Left ventricle myocardium inferior (tissue), 1 donor: ENCODE measurements at places on chromosomes 12 and 14. TPM values are rescaled to one million over a fixed set of nuclear protein-coding genes. Genes with fewer than 3 reads are reported as not detected.
A peak's percentile ranks its signal among the peaks of the same experiment; 100 is the strongest.

DNA sequence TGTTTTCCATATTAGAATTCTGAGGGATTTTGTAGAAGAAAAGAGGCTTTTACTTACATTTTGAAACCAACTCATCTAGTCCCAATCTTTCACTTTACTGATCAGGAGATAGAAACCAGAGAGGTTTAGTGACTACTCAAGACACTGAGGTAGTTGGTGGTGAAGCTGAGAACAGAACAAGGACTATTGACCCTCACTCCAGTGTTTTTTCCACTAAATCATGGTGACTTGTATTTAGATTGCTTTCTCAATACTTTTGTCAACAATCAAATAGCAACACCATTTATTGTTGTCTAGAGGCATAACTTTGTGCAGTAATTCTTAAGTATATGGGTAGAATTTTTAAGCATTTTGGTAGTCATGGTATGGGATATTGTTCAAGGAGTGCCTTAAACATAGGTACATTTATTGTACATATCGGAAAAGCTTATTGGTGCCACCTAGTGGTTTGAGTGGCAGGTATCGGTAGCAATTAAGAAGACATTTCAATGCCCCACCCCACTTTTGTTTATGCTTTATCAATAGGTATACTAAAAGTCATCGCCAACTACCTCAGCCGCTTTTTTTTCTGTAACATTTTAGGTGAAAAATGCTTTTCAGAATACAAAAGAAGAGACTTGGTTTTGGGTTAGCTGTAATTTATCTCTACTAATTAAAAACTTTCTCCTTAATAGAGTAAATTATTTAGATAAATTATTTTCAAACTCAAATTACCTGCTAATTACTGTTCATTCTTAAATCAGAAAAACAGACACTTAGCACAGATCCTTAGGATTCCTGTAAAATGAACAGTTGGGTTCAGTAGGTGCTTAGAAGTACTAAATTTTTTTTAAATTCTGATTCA is 47.3 kb upstream of the PAWR start:
- H3K4me1 ChIP-seq: no peaks in the 10 kb centered on the region
- DNase-seq: no peak
- H3K27me3 ChIP-seq: no peaks in the 10 kb centered on the region
- H3K27ac ChIP-seq: no peak overlapping the region

DNA sequence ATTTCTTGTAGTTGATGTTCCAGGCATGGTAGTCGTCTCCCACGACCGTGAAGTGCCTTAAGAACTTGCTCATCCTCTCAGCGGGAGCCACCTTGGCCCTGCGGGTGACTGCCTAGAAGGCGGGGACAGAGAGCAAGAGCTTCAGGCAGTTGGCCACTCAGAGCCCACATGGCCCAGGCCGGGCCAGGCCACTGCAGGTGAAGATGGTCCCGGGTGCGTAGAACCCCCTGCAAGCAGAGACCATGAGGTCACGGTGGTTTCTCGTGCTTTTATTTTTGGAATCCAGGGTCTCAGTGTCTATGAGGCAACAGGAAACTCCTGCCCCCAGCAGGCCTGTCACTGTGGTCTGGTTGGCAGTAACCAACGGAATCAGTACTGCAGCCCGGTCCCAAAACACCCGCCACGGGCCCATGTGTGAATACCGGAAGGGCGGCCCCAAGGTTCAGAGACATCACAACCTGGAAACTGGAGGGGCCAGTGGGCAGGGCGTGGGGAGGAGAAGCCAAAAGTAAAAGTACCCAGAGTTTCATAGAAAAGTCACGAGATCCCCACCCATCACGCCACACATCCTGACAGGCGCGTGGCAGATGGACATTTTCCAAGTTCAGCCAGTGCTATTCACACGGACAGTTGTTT is 27.5 kb downstream of the HVCN1 start:
- H3K27ac ChIP-seq: no peak overlapping the region
- peaks cover 13% of the 10 kb centered on the region for H3K4me1 ChIP-seq
- peak; percentile 28 for DNase-seq

DNA sequence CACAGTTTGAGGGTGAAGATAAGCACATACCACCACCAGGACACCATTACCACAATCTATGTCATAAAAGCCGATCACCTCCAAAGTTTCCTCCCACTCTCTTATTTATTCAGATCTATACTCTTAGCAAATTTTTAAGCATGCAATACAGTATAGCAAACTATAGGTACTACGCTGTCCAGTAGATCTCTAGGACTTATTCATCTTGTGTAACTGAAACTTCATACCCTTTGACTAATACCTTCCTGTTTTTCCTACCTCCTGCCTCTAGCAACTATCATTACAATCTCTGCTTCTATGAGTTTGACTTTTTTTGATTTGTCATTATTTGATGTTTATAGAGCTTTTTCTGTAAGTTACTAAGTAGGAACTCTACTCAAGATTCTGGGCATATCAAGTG is 84.5 kb upstream of the MANSC4 start:
- H3K27ac ChIP-seq: no peak overlapping the region
- DNase-seq: no peak
- H3K4me1 ChIP-seq: peaks cover 18% of the 10 kb centered on the region
- H3K4me3 ChIP-seq: no peak overlapping the region

DNA sequence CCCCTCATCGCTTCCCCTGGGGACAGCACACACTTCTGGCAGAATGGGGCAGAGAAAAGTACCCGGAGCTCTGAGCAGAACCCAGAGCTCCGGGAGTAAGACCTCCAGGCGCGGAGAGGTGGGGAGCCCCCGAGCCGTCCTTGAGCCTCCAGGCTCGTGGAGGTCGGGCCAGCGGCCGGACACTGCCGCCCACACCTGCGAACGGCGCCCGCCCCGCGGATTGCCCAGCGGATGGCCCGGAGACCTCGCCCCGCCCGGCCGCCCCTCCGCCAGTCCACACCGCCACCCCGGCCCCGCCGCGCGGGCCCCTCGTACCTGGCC is 344 bp downstream of the SPTLC2 start:
- no peaks in the 10 kb centered on the region for H3K27me3 ChIP-seq
- peaks cover 29% of the 10 kb centered on the region for H3K4me1 ChIP-seq
- peak overlapping the region; percentile 93 for H3K27ac ChIP-seq
- H3K36me3 ChIP-seq: no peaks in the 10 kb centered on the region
- DNase-seq: no peak

- H3K27me3 ChIP-seq: no peaks in the 10 kb centered on the region
- H3K4me3 ChIP-seq: no peak overlapping the region
- no peak for DNase-seq
- H3K4me1 ChIP-seq: peaks cover 73% of the 10 kb centered on the region
- no peaks in the 10 kb centered on the region for H3K36me3 ChIP-seq
- H3K27ac ChIP-seq: peak overlapping the region; percentile 86
Measured at GRCh38 chr14:72826039-72826438, 67.9 kb downstream of the DPF3 start.

- DNase-seq: no peak
- no peaks in the 10 kb centered on the region for H3K4me1 ChIP-seq
- peaks cover 19% of the 10 kb centered on the region for H3K27me3 ChIP-seq
- no peaks in the 10 kb centered on the region for H3K36me3 ChIP-seq
- H3K4me3 ChIP-seq: no peak overlapping the region
Measured at GRCh38 chr14:103247169-103247606, 86.8 kb upstream of the EIF5 start.

DNA sequence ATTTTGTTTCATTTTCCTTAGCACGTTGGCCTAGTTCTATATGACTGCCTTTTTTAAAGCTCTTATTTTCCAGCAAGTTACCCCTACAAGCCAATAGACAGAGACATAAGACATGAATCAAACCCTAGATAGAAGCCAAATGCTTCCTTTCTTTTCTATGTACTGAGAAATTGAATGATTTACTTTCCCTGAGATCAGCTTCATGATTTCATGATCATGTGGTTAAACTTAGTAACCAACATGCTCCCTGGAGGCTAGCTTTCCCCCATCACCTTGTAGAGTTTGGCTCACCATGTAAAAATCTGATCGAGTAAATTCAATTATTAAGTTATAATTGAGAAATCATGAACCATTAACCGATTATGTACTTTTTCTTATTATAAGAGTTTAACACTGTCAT is 148.1 kb upstream of the LRIG3 start:
- H3K4me3 ChIP-seq: no peak overlapping the region
- no peaks in the 10 kb centered on the region for H3K27me3 ChIP-seq
- H3K4me1 ChIP-seq: no peaks in the 10 kb centered on the region
- no peak overlapping the region for H3K27ac ChIP-seq

DNA sequence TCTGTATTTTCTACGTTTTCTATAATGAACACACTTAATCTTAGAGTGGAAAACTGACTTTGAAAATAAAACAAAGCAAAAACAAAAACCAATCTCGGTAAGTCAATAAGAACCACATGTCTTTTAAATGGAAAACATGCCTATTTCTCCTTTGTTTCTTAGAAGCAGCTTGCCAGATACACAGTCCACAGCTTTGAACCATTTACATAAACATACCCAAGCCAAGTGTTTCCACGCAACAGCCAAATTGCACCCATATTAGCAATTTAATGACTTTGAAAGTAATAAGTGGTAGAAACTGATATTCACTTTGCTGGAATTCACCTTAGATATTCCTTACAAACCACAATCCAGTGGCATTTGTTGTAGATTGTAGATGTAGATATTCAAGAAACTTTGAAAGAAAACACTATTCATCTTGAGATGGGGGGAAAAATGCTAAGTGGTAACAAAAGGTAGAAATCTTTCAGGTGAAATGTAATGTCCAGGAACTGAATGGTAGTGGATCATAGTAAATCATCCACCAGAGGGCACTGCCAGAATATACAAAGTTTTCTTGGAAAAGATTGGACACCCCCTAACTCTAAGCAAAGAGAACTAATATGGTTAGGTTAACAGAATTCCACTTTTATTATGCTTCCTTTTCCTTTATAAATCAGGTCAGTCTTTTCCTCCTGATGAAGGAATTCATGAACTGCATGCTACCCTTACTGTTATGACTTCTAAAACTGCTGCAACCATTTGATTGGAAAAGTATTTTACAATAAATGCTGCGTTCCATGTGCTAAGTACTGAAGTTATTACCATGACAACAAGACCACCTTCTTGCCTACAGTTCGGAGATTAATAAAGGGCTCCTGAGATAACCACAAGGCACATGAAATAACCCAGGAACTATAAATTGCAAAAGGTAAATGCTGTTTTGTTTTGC is 69.8 kb downstream of the RERG start:
- no peak for DNase-seq
- peak overlapping the region; percentile 49 for H3K27ac ChIP-seq
- no peaks in the 10 kb centered on the region for H3K36me3 ChIP-seq
- H3K4me1 ChIP-seq: peaks cover 19% of the 10 kb centered on the region
- H3K27me3 ChIP-seq: peaks cover 13% of the 10 kb centered on the region

GRCh38 chr12:879641-880040 is 69.9 kb downstream of the RAD52 start:
- DNase-seq: no peak
- no peaks in the 10 kb centered on the region for H3K4me1 ChIP-seq
- H3K27ac ChIP-seq: no peak overlapping the region
- H3K27me3 ChIP-seq: no peaks in the 10 kb centered on the region

- peaks cover 42% of the 10 kb centered on the region for H3K4me1 ChIP-seq
- peaks cover 81% of the 10 kb centered on the region for H3K36me3 ChIP-seq
- no peaks in the 10 kb centered on the region for H3K27me3 ChIP-seq
- no peak overlapping the region for H3K27ac ChIP-seq
- DNase-seq: no peak
- H3K4me3 ChIP-seq: no peak overlapping the region
Measured at GRCh38 chr14:68886109-68886434, 93.0 kb downstream of the ACTN1 start.

GRCh38 chr14:92551044-92551841 is 37.7 kb downstream of the RIN3 start:
- H3K27me3 ChIP-seq: no peaks in the 10 kb centered on the region
- no peak overlapping the region for H3K4me3 ChIP-seq
- peaks cover 54% of the 10 kb centered on the region for H3K4me1 ChIP-seq
- DNase-seq: no peak

DNA sequence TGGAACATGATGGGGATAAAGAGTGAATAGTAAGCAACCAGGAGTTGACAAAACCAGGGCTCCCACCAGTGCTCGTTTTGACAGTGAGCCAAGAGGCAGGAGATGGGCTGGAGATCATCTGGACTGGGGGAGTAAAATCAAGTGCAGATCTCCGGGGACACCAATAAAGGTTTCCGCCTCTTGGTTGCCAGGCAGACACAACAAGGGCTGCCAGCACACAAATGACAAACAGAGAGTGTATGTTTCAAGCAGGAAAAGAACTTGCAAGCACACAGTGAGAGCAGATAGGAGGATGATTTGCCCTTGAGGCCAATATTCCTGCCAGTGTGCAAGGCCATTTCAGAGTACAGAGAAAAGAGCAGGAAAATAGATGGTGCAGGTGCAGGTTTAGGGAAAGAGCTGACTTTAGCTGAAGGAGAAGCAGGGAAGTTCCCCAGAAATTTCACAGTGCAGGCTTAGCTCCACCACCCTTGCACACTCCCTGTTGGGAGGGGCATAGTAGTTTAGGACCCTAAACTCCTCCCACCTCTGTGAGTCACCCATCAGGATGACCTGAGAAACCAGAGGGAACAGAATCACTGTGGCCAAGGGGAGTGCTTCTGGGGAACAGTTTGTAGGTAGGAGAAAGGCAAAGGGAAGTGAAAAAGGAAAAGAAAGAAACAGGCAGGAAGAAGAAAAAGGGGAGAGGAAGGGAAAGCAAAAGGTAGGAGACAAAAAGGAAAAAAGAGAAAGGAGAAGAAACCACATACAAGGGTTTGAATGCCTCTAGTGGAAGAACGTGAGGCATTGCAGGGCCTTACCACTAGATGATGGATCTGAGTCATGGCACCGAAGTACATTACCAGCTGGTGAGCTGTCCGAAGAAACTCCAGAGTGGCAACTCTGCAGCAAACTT is 404.4 kb downstream of the SLC6A15 start:
- no peaks in the 10 kb centered on the region for H3K36me3 ChIP-seq
- peaks cover 25% of the 10 kb centered on the region for H3K4me1 ChIP-seq
- DNase-seq: peak; percentile 28
- H3K27me3 ChIP-seq: no peaks in the 10 kb centered on the region
- peak overlapping the region; percentile 71 for H3K27ac ChIP-seq
- H3K4me3 ChIP-seq: peak overlapping the region; percentile 22

DNA sequence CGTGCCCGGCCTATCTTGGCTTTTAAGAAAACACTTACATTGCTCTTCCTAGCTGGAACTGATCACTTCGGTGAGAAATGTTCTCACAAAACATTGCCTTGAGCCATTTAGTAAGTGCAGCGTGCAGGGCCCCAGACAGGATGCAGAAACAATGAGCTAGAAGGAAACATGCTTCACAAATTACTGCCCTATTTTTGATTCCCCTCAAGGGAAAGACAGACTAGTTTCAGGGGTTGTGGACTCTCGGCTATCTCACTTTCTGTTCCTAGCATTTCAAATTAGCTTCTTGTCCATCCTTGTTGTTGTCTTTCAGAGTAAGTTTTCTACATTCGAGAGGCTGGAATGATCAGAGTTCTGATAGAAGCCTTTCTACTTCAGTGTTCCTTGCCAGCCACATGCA is 21.6 kb downstream of the TGFB3 start:
- no peaks in the 10 kb centered on the region for H3K27me3 ChIP-seq
- peaks cover 55% of the 10 kb centered on the region for H3K36me3 ChIP-seq
- DNase-seq: no peak

The CD27 gene
- 0.16 TPM for total RNA-seq

The RTL1 gene
- not detected for total RNA-seq

The CLEC2D gene
- 3.3 TPM for total RNA-seq

The P3H3 gene
- total RNA-seq: 17.5 TPM

The TAS2R13 gene
- total RNA-seq: 0.41 TPM

The SPTB gene
- total RNA-seq: 82.2 TPM

The RTN1 gene
- 0.80 TPM for total RNA-seq

The ADAMTS20 gene
- total RNA-seq: not detected
